ENCODE measurements at places on chromosomes 2 and 18.

GRCh38 chr2:237201461-237202287, 116.0 kb downstream of the COPS8 start:
- no peak for DNase-seq

DNA sequence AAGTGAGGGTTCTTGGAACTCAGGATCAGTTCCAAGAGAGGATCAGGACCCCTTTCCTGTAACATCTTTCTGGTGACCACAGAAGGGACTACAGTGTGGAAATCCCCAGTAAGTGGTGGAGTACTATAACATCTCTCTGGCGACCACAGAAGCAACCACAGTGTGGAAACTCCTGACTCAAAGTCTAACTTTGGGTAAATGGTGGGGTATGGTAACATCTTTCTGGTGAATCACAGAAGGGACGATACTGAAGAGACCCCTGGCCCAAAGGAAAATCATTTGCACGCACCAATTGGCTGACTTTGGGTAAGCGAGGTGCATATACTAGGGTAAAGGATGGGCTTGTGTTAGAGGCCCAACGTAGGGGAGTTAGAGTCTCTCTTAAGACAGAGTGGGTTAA, 56.3 kb upstream of the GULP1 start:
- DNase-seq: no peak

DNA sequence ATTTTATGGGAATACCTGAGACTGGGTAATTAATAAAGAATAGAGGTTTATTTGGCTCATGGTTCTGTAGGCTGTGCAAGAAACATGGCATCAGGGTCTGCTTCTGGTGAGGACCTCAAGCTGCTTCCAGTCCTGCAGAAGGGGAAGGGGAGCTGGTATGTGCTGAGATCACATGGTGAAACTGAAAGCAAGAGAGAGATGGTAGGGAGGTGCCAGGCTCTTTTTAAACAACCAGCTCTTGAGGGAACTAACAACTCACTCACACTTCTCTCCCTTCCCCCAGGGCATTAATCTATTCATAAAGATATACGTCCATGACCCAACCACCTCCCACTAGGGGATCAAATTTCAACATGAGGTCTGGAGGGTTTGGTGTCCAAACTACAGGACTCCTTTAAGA, 40.1 kb downstream of the AGPS start:
- DNase-seq: no peak

DNA sequence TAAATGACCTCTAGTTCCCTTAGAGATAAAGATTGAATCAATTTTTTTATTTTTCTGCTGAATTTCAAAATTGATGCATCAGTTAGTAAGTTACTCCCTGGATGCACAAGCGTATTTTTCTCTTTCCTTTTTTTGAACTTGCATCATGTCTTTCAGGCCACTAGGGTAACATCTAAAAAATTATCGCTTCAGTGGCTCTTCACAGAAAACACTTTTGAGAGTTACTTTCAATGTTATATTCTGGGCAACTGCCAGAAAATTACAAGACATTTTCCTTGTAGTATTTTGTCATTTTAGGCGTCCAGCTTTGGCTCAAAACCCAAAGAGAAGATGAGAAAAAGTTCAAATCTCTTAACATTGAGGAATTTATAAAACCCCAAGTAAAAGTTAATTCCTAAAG, 59.8 kb downstream of the DSEL start:
- no peak for DNase-seq

DNA sequence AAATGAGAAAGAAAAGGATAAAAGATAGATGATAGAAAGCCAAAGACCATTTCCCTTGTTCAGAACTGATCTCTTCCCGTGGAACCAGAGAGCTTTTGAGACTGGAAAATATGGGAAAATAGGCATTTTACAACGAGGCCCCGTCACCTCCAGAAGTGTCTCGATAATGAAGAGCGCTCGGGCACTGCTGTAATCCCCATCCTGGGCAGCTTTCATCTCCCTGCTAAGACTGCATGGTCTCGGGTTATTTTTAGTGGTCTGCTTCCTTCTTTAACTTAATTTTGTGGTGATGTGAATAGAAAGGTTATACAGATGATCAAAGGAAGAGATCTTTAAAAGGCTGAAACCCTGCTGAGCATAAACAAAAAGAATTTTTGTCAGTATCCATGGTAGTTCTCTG, 176.6 kb downstream of the METTL4 start:
- DNase-seq: no peak

DNA sequence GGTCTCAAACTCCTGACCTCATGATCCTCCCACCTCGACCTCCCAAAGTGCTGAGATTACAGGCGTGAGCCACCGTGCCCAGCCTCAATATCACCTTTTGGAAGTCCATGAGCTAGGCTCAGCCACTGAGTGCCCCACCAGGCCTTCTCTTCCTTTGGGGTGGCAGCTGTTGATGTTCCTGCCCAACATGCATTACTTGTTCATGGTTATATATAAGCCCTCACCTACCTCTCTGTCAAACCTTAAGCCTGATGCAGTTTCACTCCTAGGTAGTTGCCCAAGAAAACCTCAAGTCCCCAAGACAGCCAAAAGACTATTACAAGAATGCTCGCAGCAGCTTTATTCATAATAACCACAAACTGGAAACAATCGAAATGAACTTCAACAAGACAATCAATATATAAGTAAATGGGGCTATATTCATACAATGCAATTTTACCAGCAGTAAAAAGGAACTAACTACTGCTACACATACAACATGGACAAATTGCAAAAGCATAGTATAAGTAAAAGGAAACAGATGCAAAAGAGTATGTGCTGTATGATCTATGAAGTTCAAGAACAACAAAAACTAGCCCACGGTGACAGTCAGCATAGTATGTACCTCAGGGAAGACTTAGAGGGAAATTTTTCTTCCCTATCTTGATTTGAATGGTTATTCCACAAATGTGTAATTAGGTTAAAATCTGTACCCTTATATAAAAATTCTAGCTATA, 59.6 kb upstream of the REL start:
- no peak for DNase-seq

DNA sequence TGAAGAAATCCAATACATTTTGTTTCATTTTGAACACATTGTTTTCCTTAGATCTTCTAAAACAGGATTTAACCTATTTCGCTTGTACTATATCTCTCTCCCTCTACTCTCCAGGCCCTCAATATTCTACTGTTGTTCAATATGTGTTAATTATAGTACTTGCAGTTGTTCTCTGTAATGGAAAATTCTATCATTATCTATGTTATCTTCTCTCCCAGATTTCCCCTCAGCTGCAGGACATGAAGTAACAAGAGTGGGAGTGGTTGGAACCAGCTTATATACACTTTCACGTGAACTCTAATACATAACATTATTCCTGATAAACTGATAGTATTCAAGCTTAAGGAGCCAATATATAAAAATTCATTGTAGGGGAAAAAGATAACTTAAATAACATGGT, 7.0 kb upstream of the STRN start:
- DNase-seq: no peak

GRCh38 chr2:57892920-57893319, 153.7 kb upstream of the VRK2 start:
- no peak for DNase-seq

DNA sequence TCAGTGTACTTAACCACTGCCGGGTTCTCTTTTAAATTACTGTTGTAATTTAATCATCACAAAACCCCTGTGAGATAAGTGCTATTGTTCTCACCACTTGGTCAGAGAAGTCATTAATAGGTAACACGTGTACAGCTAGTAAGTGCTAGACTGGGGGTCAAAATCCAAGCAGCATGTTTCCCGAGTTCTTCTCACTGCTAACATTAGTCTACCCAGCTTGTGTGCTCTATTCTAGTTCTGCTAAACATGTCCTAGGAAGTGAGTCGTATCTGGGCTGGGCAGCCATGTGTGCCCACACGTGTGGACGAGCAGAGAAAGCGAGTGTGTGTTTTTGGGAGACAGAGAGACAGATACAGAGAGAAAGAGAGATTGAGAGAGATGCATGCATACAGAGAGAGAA, 94.1 kb downstream of the BIN1 start:
- no peak for DNase-seq

GRCh38 chr2:205967391-205968075, 118.4 kb downstream of the INO80D start:
- no peak for DNase-seq

DNA sequence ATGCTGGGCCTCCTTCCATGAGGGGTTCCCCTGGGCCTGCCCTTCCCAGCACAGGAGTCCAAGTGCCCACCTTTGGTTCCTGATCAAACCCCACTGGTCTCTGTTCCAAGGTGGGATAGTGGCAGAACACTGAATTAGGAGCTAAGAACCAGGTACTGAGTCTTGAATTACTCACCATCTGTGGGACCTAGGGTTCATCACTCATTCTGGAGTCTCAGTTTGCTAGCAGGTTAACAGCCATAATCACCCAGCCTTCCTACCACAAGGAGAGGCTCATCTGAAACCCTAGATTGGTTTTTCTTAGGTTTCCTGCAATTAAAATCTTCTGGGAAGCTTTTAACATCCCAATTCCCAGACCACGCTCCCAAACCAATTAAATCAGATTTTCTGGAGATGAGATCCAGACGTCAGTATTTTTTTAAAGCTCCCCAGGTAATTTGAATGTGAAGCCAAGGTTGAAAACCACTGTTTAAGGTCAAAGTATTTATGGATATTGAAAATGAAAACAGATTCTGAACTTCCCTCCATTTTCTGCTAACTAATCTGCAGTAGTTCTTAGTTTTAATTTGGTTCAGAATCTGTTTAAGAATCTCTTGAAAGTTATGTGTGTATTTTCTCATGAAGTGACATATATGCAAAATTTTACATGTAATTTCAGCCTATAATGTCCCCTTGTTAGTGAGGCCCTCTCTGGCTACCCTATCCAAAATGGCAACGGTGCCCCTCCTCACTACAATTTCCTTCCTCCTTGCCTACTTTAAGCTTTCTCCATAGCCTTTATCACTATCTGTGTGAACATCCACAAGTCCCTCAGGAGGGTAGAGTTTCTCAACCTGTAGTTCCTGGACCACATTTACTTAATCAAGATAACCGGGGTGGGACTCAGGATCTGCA, 166.5 kb upstream of the CXCR4 start:
- DNase-seq: no peak

- DNase-seq: no peak
Measured at GRCh38 chr2:216671791-216672343, 23.5 kb downstream of the IGFBP5 start.

DNA sequence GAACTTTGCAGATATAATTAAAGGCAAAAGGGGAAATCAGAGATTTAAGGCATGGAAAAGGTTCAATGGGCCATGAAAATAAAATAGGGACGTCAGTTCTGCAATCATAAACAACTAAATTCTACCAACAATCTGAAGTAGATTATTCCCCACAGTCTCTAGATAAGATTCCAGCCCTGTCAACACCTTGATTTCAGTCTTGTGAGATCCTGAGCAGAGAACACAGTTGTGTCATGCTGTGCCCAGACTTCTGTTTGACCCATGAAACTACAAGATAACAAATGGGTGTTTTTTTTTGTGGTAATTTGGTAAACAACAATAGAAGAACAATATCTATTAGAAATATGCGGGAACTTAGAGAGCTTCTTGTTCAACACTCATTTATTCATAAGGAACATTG, 66.2 kb upstream of the RIT2 start:
- DNase-seq: no peak

GRCh38 chr2:158240975-158241374, 139.3 kb downstream of the UPP2 start:
- no peak for DNase-seq

- no peak for DNase-seq
Measured at GRCh38 chr2:216133397-216133796, 24.2 kb downstream of the XRCC5 start.

GRCh38 chr2:120452131-120452530, 106.2 kb downstream of the INHBB start:
- no peak for DNase-seq

DNA sequence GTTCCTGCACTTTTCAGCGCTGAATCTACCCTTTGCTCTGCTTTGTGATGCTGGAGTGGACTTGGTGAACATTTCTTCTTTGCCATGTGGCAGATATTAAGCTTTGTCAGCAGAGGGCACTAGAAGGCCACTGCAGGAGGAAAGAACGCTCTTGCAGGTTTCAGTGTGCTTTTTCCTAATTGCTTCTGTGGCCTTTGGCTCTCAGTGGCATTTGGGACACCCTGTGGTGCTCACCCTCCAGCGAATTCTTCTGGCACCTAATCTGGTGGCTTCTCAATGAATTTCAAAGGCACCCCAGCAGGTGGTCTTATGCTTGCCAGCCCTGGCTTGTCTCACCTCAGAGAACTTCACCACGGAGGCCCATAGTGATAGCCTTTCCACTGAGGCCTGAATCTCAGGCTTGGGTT, 146.7 kb downstream of the MYO3B start:
- peak; percentile 88 for DNase-seq

DNA sequence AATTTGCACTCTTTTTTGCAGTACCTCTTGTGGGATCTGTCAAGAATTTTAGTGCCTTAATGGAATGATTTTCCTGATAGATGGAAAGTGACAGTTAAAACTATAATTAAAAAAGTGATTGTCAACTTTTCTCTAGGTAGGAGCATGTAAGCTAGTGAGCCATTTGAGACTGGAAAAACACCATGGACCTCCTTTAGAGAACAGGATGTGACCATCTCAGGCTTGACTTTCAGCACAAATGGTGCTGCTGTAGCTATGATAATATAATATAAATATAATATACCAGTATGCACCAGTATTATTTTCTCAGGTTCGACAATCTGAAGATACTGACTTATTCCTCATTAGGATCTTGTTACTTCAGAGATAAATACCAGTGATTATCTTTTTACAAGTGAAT, 27.8 kb downstream of the ZNF236 start:
- DNase-seq: no peak

DNA sequence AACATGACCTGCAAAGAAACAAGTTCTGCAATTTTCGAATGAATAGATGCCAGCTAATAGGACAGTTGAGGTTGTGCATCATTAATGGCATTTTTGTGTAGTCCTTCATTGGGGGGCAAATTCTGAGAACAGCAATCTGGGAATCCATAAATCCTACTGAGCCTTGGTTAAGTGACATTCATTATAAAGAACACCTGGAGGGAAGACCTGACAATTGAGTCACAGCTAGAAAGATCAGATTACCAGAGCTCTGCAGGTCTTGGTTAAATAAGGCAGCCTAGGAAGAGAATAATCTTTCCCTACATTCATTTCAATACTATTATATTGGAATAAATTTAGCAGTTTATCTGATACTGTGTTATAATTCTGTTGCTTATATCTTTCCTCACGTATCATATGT, 14.3 kb downstream of the KCNH7 start:
- DNase-seq: peak; percentile 77

GRCh38 chr2:53508667-53509066, 258.9 kb upstream of the CHAC2 start:
- no peak for DNase-seq

- DNase-seq: no peak
Measured at GRCh38 chr2:227326783-227327182, 1.7 kb downstream of the MFF start.

DNA sequence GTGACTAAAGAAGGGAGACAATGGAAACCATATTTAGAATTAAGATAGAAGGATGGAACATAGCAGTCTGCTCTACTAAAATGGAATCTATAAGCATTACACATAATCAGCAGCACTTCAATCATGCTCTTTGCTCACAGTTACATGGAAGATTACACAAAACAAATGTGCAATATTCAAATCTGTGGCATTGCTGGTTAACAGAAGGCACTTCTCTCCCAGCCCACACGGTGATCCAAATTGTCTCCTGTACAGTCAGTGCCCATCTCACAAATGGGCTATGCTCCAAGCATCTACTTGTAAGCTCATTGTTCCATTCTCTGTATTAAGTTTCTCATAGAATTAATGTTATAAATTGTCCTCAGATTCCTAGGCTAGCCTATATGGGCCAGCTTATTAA, 716.6 kb downstream of the NRXN1 start:
- no peak for DNase-seq

GRCh38 chr18:703213-703967, 9.0 kb downstream of the ENOSF1 start:
- no peak for DNase-seq

Measured in COR-L47 (cell line).